Stimulated activated CD8-positive, alpha-beta memory T cell treated with anti-CD3 and anti-CD28 coated beads, Interleukin-4, amount 100 ng/mL, for 48 hours (primary cell): ENCODE measurements at places on chromosomes 12 and 14.

GRCh38 chr12:89486264-89486663 is 38.3 kb downstream of the GALNT4 start:
- no peak for DNase-seq

GRCh38 chr12:85664429-85664828 is 171.8 kb downstream of the RASSF9 start:
- no peak for DNase-seq

- DNase-seq = no peak
Measured at GRCh38 chr12:120132863-120133385, 16.4 kb upstream of the RAB35 start.

DNA sequence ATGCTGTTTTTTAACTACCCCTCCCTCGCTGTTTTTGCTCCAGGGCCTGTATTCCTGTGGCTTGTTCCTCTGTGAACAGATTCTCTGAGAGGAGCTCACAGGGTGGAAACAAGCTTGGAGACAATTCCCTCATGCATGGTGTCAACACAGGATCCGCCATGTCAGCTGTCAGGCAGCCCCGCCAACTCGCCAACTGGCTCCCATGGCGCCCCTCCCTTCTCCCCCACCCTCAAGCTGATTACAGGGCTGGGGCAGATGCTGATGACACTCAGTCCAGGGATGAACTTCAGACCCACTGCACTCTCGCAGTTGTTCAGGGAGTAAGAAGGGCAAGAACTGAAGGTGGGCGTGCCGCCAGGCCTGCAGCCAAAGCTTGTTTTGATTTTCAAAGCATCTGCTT is 229.9 kb downstream of the NTF3 start:
- no peak for DNase-seq

DNA sequence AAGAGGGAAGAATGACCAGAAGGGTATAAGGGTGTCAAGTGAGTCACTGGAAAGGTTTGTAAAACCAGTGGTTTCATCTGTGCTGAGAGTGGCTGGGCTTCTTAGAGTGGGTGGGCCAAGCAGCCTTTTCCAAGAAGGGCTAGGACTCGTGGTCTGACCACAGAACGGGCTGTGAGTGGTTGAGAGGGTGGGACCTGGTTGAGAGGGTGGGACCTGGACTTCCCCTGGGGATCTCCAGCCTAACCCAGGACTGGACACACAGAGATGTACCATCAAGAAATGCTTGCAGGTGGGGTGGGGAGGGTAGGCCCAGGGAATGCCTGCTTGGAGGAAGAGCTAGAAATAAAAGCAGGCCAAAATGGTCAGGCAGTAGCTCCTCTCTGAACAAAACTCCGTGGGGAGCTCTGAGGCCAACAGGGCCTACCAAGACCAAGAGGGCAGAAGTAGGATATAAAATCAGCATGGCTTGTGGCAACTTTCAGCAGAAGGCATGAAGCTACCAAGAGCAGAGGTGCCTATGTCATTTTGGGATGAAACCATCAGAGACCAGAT is 140.5 kb downstream of the FOXN3 start:
- peak; percentile 93 for DNase-seq

- DNase-seq = no peak
Measured at GRCh38 chr12:120955232-120955631, 23.1 kb upstream of the HNF1A start.

DNA sequence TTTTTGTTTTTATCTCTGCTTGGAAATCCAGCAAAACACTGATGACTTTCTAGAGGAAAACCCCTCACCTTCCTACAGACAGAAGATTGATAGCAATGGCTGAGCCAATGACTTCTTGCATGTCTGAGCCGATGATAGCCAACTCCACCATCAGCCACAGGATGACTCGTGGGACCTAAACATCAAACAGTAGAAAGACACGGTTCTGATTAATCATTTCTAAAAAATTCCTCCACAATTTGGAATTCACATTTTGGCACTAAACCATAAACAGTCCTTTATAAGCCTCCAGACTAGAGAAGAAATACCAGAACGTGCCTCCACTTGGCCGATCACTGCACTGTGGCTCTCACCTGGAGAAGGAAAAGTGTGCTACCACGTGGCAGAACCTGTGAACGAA is 25.9 kb downstream of the SLC11A2 start:
- DNase-seq = no peak

DNA sequence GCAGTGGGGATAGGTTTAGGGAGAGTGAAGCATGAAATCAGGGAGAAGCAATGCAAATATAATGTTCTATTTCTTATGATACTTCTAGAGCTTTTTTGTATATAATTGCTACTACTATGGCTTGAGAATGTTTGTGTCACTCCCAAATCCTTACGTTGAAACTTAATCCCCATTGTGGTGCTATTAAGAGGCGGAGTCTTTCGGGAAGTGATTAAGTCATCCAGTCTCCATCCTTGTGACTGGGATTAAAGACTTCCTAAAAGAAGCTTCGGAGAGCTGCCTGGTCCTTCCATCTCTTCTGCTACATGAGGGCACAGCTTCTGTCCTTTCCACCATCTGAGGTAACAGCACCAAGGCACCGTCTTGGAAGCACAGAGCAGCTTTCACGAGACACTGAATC is 81.2 kb downstream of the COX16 start:
- no peak for DNase-seq

DNA sequence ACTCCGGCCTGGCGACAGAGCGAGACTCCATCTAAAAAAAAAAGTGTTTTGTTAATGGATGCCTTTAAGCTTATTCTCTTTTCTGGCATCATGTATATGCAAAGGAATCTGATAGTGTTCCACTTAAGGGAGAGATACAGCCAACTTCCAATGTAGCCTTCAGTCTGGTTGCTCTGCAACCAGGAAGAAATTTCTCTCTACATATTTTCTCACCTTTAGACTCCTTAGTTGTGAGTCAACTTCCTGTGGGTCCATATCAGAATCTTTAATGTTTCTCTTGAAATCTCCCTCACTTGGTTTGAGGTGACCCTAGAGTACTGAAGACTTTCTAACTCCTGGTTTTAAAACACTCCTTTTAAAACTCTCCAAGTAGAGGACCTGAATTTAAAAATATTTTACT is 340.4 kb downstream of the SLC6A15 start:
- no peak for DNase-seq

DNA sequence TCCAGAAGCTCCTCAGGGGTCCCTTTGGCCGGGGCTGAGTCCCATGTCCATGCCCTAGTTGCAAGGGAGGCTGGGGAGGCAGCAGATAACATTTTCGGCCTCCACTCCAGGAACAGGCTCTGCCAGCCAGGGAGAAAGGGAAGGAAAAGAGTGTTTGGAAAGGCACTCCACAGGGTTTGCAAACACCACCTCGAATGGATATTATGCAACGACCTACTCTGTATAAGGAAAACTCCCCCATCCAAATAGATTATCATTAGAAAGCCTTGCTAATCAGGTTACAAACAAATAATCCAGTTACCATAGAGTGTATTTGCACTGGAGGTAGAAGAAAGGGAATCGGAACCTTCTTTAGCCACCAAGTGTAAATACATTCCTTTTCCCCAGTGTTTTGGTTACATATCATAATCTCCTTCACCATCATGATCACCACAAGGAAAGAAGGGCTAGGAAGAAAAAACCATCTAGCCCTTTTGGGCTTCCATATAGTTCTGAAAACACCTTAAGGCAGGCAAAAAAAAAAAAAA is 40.4 kb downstream of the TMCC3 start:
- DNase-seq = no peak

- no peak for DNase-seq
Measured at GRCh38 chr12:95358111-95359083, 115.6 kb upstream of the METAP2 start.

DNA sequence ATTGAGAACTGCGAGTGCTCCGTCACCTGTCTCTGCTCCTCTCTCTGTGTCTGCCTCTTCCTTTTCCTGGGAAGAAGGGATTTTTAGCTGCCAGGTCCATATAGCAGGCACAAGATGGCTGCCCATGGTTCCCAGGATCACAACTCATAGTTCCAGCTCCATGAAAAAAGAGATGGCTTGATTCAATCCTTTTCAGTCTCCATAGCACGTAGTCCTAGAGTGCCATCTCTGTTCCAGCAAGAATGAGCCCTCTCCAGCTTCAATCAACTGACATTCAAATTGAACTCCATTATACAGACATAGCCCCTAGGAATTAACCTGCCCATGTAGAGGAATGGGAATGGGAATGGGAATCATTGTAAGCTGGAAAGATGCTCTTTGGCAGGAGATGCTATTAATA is 34.7 kb upstream of the RTRAF start:
- no peak for DNase-seq

GRCh38 chr12:129005829-129006228 is 152.6 kb downstream of the GLT1D1 start:
- DNase-seq = no peak

GRCh38 chr12:14988035-14988434 is 15.2 kb downstream of the PDE6H start:
- DNase-seq = no peak

- no peak for DNase-seq
Measured at GRCh38 chr12:89884952-89885351, 176.3 kb upstream of the ATP2B1 start.

DNA sequence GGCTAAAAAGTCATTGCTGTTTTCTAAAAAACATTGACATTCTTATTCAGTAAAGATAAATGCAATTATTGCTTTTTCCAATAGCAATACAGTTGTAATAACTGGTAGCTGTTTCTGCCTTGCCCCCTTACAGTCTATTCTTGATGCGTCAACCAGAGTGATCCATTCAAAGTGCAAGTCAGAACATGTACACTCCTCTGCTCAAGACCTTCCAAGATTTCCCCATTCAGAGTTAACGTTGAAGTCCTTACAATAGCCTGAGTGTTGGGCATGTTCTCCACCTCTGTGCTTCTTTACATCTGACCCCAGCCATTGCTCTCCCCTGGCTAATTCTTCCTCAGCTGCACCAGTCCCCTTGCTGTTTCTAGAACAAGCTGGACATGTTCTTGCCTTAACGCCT is 24.3 kb downstream of the VRK1 start:
- no peak for DNase-seq
